Activated CD8-positive, alpha-beta memory T cell treated with anti-CD3 and anti-CD28 coated beads for 4 hours (primary cell): ENCODE measurements at places on chromosomes 2 and 18.

DNA sequence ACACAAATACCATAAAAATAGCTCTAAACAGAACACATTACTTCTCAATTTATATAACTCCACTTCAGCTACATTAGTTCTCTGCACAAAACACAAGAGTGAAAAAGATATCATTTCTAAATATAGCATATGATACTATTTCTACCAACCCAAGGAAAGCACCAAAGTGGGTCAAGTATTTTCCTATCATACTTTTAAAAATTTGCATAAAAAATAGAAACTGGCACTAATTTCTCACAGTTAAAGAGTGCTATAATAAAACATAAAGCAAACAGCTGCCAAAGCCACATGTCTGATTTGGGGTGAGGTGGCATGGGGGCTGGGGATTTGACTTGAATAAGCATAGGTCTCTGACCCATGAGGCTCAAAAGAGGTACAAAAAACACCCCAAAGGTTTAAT, 61.5 kb downstream of the BARD1 start:
- no peak for DNase-seq

DNA sequence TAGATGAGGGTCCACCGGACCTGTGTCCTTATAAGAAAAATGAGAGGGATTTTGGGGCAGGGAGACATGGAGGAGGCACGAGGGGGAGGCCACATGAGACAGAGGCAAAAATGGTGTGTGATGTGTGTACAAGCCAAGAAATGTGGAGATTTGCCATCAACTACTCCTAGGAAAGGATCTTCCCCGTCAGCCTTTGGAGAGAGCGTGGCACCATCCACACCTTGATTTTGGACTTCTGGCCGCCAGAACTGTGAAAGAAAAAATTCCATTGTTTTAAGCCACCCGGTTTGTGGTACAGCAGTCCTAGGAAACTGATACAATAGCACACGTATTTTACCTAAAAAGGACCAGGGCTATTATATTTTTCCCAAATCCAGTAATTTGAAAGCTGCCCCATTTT, 829.0 kb upstream of the SALL3 start:
- DNase-seq: no peak

GRCh38 chr2:69740502-69740951, 1.4 kb upstream of the ANXA4 start:
- DNase-seq: no peak

DNA sequence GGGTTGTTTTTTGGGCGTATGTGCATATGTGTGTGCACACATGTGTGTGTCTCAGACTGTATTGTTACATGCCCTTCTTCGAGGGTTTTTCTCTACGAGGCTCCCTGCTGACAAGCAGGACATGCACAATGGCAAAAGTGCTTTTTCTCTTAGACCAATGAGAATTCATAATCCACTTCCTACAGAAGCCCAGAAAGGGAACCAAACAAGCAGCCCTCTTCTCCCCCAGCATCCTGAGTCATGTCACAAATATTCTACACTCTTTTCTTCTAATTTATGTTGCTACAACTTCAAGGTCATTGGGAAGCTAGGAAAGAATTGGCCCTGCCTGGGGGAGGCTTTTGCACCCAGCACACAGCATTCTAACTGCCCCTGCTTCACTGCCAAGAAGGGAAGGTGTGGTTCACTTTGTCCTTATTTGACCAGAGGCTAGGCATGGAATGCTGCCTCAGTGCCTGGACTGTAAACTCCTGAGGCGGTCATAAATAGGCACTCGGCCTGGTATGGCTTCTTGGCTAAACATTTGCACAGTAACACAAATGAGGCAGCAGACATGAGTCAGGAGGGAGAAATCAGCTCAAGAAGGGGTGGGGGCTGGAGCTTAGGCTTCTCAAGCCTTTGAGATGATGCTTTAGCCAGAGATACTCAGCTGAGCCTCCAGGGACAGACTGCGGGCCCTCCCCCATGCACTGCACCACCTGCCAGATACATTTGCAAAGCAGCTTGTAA, 92.7 kb upstream of the KLF7 start:
- no peak for DNase-seq

- DNase-seq: no peak
Observed at GRCh38 chr2:26235089-26235488, 9.3 kb downstream of the HADHA start.

DNA sequence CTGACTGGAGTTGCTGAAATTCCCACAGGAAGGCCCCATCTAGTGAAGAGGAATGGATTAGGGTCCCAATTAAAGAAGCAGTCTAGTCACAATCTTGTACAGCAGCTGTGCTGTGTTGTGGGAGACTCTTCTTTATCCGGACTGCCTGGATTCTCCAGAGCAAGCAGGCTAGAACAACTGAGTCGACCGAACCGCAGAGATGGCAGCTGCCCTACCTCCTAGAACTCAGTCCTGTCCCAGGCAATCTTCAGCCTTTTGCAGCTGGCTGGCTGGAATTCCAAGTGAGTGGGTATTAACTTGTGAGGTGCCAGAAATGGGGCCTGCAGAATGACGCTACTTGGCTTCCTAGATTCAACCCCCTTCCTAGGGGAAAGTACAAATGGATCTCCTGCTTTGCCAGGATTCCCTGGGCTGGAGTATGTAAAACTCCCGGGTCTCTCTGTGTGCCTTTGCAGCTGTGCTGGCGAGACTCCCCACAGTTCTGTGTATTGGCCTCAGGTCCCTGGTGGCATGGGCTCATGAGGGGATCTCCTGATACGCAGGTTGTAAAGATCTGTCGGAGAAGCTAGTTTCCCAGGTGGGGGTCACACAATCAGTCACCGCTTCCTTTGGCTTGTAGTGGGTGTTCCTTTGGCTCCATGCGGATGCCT, 1952.6 kb upstream of the LRRTM1 start:
- DNase-seq: no peak

DNA sequence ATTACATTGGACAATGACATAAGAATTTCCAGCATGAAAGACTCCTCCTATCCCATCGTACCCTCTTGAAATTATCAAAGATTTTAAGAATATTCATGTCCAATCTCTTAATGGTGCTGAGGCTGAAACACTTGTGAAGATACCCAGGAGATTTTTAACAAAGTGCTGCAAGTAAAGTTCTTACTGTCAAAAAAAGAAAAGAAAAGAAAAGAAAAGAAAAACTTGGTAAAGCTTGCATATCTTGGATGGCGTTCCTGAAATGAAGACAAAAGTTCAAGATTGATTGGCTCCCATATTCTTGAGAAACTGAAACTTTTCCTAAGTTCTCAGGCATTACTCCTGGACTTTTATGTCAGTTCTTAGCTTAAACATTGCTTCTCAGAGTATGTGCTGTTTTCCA, 1010.5 kb upstream of the PIK3C3 start:
- no peak for DNase-seq
